Stimulated activated naive B cell treated with anti-CD40 and anti-IgM and Interleukin-4, amounts not matched to agents 10 μg/mL and 1 μg/mL and 100 μg/mL, for 72 hours (primary cell): ENCODE measurements at places on chromosomes 6 and 20.

- no peak for DNase-seq
Measured at GRCh38 chr20:52166150-52166549, 25.4 kb downstream of the ZFP64 start.

DNA sequence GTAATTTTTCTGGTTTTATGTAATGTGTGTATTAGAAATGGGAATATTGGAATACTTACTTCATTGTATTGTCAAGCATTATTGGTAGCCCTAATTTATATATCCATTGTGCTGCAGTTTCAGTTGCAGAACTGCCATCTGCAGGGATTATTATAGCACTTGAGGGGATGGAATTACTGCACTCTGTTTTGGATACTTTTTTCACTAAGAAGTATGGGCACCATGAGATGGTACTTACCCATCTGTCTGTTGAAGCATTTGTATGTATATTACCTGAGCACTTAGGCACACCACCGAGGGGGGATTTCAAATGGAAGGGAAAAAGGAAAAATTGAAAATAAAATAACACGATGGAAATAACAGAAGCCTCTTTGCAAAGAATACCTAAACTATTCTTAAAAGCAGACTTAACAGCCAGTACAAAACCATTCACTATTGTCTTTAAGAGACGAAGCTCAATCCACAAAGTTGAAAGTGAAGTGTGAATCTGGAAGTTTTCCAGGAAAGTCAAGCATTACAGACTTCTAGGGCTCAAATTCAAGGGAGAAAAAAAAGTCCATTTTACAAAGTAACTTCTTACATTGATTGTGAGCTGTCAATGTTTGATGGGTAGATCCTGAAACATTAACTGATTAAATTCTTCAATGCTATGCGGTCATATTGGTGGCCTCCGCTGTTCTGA lies 318.7 kb downstream of the SOX4 start:
- no peak for DNase-seq

- DNase-seq: no peak
Measured at GRCh38 chr6:37324131-37325033, 29.4 kb upstream of the RNF8 start.

DNA sequence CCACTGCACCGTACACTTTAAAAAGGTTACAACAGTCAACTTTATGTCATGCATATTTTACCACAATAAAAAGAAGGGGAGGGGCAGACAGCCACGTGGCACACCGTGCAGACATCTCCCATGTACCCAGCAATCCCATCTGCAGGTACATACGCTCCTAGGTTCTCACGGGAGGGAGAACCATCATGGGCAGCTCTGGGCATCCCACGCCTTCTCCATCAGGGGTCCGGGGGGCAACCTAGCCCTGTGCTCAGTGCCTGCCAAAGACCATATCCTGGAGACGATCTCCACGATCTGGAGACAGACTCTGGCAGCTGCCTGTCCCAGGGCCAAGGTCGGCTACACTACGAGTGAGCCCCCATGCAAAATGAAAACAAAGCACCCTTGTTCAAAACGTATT lies 2.5 kb upstream of the BNIP5 start:
- no peak for DNase-seq

DNA sequence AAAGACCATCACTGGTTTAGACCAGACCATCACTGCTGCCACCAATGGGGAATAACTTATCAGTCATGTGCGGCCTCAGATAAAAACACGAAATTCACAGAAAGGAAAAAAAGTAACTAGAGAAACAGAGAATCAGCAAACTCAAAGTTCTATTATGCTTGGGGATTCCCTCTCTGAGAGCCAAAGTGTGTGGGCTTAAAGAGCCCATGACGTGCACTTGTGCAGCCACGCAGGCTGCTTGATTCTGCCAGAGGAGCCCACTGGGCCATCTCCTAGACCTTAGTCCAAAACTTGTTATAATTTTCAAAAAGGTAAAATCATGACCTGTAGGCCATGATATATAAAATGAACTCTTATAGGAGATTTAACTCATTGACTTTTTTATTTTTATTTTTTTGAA lies 15.2 kb downstream of the RAB44 start:
- DNase-seq: no peak

GRCh38 chr6:166286839-166287271 lies 21.3 kb downstream of the PRR18 start:
- peak; percentile 44 for DNase-seq

DNA sequence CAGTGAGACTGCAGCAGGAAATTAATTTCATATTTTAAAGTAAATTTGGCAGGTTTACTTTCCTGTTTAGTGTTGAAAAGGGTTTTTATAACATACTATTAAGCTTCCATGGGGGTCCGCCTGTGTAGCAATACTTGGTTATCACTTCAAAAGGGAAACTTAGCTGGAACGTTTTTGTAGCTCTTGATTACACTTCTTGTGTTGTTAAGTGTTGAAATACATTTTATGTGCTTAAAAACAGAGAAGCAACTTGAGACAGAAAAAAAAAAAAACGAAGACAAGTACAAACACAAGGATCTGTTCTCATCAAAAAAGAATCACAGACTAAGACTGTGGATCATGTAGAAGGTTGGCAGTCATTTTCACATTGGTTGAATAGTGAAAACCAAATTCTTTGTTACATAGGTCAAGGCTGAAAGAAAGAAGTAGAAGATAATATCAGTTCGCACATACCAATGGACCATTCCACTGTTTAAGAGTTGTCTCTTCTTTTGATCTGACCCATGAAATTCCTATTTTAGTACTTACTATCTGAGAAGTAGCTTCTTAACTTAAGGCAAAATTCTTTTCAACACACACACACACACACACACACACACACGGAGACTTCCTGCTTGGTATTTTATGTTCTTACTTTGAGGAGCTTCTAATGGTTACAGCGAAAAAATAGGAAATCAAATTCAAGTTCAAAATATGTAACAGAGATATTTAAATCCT lies 113.9 kb upstream of the SLC35B3 start:
- DNase-seq: no peak

DNA sequence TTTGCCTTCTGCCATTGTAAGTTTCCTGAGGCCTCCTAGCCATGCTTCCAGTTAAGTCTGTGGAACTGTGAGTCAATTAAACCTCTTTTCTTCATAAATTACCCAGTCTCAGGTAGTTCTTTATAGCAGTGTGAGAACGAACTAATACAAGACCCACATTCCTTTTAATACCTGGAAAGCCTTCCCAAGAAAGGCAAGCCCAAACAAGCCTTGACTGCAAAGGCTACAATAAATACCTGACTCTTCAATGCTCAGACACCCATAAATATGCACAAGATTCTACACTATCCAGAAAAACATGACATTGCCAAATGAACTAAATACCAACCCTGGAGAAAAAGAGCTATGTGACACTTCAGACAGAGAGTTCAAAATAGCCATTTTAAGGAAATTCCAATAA lies 338.8 kb downstream of the HAO1 start:
- no peak for DNase-seq

DNA sequence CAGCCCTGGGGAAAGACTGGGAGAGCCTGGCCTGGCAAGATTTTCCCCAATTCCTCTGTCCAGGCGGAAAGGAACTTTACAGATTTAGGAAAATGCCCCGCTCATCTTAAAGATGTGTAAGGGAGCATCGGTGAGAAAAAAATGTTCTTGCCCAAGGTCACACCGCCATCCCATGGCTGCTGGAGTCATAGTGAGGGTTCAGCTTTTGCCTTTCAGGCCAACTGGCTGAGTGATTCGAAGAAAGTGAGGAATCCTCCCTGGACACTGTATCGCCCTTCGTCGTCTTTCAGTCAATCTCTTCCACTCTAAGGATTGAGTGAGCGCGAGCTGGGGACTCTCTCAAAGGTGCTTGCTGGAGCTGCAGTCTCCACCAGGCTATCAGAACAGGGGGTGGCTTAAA lies 1.4 kb downstream of the WFDC2 start:
- no peak for DNase-seq

DNA sequence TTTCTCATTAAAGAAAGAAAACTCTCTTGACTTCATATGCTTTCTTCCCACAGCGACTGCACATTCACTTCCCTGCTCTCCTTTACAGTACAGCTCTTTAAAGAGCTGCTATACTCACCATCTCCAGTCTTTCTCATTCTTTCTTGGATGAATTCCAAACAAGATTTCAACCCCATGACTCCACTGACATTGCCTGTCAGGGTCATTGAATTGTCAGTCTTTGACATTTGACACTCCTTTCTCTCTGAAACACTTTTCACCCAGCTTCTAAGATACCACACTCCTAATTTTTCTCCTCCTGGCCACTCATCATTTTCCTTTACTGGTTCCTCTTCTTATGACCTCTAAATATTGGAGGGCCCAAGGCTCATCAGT lies 811 bp upstream of the ARMH2 start:
- no peak for DNase-seq

- DNase-seq: no peak
Measured at GRCh38 chr6:14545496-14545895, 427.9 kb downstream of the CD83 start.

GRCh38 chr6:29886701-29887100 lies 55.6 kb upstream of the HLA-A start:
- DNase-seq: no peak

DNA sequence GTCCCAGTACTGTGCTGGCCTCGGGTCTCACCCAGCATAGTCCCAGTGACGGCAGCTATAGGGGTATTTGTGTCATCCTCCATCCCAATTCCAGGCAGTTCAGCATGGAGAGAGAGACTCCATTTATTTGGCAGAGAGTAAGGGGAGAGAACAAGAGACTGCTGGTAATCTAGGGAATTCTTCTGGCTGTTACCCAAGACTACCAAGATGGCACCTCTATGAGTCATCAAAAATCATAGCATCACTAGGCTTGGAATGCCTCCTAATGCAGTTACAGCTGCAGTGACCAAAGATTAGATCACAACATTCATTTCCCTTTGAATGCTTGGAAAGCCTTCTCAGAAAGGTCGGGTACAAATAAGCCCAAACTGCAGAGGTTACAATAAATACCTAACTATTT lies 660.4 kb upstream of the FLRT3 start:
- no peak for DNase-seq

GRCh38 chr6:152557502-152557901 lies 79.7 kb downstream of the SYNE1 start:
- no peak for DNase-seq

GRCh38 chr6:3349388-3350251 lies 90.9 kb downstream of the PSMG4 start:
- no peak for DNase-seq

- no peak for DNase-seq
Measured at GRCh38 chr6:149250951-149251350, 66.6 kb upstream of the TAB2 start.

- no peak for DNase-seq
Measured at GRCh38 chr6:142879527-142879926, 65.4 kb downstream of the HIVEP2 start.

GRCh38 chr6:8810325-8810724 lies 375.0 kb upstream of the SLC35B3 start:
- DNase-seq: no peak

DNA sequence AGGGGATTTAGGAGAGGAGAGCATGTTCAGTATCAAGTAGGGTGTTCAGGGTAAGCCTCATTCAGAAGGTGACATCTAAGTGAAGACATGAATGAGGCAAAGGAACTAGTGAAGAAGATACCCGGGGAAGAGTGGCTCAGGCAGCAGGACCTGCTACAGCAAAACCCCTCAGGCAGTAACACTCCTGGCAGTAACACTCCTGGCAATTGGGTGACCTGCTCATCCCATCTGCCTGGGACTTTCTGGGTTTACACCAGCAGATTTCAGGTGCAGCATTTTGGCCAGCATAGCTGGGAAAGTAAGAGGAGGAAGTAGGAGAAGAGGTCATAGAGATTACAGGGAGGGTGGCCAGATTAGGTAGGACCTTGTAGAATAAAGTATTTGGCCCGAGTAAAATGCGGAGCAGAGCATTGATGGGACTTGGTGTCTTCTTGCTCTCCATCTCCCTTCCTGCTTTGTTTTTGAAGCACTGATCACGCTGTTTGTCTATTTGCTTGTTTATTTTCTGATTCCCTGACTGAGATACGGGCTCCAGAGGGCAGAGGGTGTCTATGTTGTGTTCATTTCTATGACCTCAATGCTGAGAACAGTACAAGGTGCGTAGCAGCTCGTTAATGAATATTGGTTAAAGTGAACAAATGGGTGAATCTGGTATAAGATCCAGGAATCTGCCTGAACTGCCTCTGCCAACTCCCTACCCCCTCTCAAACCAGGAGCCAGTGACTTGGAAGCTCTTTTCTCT lies 88.3 kb downstream of the IYD start:
- no peak for DNase-seq

- DNase-seq: no peak
Measured at GRCh38 chr6:144336900-144337299, 51.8 kb downstream of the UTRN start.

DNA sequence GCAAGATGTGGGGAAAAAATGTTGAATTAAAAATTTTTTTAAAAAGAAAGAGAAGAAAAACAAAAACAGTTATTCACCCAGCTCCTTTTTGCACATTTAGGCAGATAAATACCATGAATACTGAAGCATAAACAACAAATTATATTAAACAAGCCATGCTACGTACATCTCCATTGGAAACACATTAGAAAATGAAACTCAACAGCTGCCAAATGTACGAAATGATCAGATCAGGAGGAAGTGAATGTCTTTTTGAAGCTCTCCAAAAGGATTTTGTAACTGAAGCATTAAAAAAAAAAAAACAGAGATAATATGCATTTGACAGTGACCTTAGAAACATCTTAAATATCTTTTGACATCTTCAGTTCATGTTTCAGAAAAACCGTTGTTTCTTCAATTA lies 56.7 kb downstream of the CD83 start:
- no peak for DNase-seq

- no peak for DNase-seq
Measured at GRCh38 chr6:79544299-79544927, 7.2 kb upstream of the LCA5 start.

GRCh38 chr6:28867086-28867409 lies 56.7 kb downstream of the TRIM27 start:
- no peak for DNase-seq
